ENCODE measurements at places on chromosomes 7 and 10. TPM values are rescaled to one million over a fixed set of nuclear protein-coding genes. Genes with fewer than 3 reads are reported as not detected.

DNA sequence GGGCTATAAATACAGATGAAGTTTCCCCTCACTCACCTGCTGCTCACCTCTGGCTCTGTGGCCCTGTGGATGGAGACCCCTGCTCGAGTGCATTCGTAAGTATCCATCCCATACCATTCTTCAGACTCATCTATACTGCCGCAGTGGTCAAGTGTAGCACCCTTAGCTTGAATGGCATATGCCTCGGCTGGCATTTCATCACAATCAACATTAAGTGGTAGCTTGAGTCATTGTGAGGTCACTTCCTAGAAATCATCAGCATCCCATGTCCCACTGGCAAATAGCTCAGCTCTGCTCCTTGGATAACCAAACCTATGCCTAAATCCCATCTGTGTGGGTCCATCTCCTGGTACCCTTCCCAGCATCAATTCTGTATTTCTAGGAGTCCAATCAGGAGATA is 38.2 kb downstream of the MDH2 start:
- DNase-seq = no peak

SAP25 gene
- total RNA-seq = 1.1 TPM

TAS2R41 gene
- total RNA-seq = not detected

DNA sequence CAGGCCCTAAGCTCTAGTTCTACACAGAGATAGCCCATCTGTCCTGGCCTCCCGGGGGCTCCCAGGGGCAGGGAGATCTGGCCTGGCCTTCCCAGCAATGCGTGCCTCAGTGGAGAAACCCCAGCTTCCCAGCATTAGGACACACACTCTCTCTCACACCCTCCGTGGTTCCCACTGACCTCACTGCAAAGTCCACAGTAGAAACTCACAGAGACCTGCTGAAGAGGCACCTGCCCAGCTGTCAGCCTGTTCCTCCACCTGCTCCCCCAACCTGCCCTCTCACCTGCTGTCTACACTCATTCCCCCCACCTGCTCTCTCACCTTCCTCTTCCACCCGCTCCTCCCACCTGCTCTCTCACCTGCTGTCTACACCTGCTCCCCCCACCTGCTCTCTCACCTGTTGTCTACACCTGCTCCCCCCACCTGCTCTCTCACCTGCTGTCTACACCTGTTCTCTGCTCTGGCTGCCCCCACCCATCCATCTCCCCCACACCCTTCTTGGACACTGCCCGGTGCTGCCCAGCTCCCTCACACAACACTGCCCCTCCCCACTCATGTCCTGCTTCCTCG is 21.1 kb upstream of the PFKP start:
- no peak for DNase-seq

SEMA3D gene
- 15.7 TPM for total RNA-seq

Data from omental fat pad (tissue), 4 donors.